ENCODE measurements at places on chromosomes 6 and 20.

GRCh38 chr6:13226071-13226470 lies 102.3 kb downstream of the TBC1D7 start:
- DNase-seq, result no peak

GRCh38 chr6:67433124-67433523 lies 1202.0 kb upstream of the ADGRB3 start:
- no peak for DNase-seq

DNA sequence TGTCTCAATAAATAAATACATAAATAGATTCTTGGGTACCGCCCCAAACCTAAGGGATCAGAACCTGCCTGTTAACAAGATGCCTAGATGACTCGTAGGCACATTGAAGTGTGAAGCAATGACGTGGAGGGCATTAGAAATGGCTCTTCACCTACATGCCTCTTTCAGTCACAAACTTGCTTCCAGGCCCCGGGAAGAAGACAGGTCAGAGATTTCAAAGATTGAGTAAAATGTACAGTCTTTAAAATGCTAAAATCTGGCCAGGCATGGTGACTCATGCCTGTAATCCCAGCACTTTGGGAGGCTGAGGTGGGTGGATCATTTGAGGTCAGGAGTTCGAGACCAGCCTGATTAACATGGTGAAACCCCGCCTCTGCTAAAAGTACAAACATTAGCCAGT lies 480.8 kb upstream of the JARID2 start:
- no peak for DNase-seq

DNA sequence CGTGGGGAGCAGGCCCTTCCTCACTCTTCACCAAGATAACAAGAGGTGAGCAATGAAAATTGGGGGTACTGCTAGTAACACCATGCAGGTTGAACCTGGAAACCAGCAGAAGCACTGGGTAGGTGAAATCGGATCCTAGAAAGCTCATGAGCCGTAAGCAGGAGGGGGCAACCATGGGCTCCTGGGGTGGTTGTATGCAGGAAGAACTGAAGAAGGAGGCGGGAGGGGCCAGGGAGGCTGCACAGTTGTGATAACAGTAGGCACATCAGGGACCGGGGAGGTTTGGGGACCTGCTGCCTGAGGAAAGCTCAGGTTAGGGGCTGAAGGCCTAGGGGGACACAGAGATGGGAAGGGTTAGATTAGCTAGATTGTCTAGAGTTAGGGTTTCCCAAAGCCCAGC lies 5.6 kb upstream of the LY6G5C start:
- no peak for DNase-seq

GRCh38 chr6:167795321-167795811 lies 31.3 kb upstream of the AFDN start:
- DNase-seq, result no peak

- DNase-seq, result no peak
Observed at GRCh38 chr6:35293681-35294080, 3.9 kb upstream of the DEF6 start.

DNA sequence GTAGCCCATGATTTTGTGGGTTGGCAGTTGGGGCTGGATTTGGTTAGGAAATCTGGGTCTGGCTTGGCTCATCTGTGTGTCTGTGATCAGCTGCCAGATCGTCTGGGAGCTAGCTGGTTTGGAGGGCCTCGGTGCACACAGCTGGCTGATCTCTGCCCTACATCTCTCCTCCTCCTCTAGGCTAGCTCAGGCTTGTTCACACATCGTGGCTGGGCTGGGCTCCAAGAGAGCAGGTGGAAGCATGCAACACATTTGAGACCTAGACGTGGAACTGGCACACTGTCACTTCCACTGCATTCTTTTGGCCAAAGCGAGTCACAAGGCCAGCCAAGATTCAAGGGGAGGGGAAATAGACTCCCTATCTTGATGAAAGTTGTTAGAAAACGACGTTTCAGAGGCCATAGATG lies 15.9 kb downstream of the NDUFAF5 start:
- no peak for DNase-seq

DNA sequence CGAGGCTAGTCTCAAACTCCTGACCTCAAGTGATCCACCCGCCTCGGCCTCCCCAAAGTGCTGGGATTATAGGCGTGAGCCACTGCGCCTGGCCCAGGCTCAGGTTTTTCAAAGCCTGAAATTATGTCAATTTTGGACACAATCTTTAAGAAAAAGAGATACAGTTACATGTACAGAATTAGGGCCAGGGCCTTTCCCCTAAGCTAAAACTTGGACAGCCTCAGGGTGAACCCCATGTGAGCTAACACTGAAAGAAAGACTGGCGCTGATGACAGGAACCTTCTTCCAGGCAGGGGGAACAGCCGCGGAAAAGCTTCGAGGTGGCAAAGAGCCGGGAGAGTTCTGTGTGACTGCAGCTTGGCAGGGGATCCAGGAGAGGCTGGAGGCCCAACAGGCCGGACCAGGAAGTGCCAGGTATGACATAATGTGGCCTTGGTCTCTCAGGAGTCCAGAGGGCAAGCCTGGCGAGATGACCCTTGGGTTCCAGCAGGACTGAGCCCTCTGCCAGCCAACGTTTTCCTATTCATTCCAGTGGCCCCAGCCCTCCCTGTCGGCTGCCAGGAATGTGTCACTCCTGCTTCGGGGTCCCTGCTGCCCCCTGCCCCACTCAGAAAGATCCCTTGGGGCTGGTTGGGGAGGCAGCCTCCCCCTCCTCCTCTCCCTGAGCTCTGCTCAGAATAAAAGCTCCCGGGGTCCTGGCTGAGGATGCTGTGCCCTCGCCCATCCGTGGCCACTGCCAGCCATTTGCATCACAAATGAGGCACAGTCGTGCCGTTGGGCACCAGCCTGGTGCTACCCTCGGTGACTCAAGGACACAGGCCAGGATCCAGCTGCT lies 37.3 kb downstream of the RBM38 start:
- no peak for DNase-seq

GRCh38 chr20:2331901-2332565 lies 36.2 kb downstream of the TGM3 start:
- DNase-seq, result no peak

DNA sequence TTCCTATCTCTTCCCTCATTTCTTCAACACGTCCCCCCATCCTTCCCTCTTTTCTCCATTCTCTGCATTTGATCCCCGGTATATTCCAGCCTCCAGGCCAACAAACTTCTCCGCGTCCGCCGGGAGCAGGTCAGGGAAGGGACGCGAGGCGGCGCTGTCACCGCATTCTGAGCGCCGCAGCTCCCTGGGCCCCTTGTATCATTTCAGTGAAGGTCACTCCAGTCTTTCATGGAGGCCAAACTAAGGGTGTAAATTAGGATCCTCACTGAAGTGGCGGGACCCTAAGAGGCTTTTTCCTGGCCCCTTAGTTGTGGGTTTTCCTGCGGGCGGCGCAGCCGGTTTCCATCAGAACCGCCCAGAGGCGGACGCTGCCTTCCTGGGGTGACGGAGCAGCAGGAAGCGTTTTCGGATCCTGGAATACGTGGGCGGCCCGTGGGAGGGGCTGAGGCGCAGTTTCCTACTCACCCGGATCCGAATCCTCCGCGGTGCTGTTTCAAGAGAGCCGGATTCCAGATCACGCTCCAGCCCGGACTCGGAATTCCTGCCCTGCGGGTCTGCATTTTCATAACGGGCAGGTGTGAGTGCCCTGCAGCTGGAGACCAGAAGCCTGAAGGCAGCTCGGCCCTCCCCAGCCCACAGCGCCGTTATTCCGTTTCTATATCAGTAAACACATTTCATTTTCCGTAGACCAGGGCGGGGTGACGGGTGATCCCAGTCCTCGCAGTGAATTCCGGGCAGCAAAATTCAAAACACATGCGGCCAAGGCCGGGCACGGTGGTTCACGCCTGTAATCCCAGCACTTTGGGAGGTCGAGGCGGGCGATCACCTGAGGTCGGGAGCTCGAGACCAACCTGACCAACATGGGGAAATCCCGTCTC lies 3.6 kb upstream of the MICA start:
- DNase-seq, result peak; percentile 74

DNA sequence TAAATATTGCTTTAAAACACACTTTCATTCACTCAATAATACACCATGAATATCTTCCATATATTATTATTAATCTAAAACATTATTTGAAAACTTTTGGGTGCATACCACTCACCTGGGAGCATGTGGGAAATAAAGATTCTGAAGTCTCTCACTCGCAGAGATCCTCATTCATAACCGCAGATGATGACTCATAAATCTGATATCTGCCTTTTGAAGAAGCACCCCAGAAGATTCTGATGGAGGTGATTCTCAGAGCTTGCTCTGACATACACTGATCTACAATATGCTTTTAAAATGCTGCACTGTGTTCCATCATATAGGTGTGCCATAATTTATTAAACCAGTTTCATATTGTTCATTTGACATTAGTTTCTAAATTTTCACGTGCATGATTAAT lies 135.0 kb upstream of the SGK1 start:
- DNase-seq, result no peak

DNA sequence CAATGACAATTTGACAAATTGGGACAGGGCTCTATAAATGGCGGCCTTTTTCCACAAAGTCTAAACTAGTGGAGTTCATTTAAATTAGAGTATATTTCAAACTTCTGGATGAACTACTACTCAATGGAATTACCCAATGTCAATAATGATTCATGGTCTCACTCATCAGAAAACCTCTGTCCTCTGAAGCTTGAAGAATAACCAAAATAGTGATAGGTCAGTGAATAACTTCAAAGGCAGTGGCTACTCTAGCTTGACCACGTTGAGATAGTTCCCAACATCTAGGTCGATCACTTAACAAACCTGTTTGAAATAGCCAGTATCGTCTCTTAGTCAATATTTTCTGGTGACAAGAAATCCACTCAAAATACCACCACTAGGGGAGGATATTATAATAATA lies 197.6 kb downstream of the HDGFL1 start:
- no peak for DNase-seq

GRCh38 chr6:129651291-129651691 lies 58.7 kb downstream of the ARHGAP18 start:
- DNase-seq, result no peak

DNA sequence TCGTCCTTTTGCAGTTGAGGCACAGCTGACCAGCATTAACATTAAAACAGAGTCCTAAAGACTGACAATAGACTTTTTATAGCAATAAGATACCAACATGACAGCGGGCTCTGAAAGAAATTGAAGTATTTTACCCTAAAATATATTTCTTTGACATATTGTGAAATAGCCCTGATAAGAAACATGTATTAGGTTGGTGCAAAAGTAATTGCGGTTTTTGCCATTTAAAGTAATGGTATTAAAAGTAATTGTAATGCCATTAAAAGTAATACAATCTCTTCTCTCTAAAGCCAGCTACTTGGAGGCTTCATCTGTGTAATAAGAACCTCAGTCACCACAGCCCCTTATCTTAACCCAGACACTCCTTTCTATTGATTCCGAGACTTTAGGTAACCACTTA lies 394.6 kb downstream of the PREX1 start:
- DNase-seq, result no peak

DNA sequence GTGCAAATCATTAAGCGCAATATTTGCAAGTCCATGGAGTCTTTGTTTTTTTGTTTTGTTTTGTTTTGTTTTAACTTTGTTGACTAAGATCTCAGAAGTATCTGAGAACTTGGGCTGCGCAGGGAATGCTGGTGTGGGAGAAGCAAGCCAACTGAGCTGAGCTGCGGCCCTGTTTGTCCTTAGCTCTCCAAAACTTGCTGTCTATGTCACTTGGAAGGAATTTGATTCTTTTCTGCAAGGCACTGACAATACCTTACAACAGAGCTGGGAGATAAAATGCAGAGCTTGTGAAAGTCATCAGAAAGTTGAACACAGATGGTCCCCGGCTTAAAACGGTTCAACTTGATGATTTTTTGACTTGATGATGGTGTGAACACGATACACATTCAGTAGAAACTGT lies 5.4 kb downstream of the SLC22A23 start:
- DNase-seq, result no peak

DNA sequence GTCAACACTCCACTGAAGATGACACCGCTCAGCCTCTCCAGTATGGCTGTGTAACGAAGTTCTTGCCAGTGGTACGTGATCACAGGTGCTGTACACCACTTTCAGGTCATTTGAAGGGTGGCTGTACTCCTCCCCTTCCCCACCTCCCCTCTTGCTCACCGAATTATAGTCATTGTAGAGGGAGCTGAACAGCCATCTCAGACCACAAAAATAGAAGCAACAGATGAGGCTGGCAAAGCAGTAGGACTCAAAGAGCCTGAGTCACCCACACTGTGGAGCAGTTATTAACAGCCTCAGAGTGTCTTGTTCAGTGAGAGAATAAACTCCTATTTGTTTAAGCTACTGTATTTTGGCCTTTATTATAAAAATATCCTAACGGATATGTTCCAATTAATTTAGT lies 192.5 kb upstream of the MCHR2 start:
- no peak for DNase-seq

DNA sequence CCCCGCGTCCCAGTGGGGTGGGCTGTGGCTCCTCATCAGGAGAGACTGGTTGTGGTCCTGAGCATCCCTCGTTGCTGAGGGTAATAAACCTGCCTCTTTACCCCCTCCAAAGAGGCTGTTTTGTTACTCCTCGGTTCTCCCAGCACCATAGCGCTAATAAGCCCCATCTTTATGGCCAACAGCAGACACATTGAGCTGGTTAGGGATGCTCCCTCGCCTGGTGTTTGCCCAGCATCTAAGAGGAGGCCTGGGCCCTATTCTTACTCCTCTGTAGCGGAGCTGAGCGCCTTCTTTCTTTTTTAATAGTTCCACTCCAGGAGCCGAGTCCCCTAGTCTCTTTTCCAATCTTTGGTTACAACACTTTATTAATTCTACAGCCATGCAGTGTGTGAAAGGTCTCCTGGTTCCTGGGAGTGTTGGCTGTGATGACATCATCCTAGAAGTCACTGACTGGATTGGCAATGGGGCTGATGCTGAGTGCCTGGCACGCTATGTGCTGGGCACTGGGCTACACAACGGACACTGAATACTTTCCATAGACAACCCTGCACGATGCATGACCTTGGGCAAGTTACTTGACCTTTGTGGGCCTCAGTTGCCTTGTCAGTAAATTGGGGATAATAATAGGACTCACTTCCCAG lies 50.6 kb upstream of the CCDC167 start:
- DNase-seq, result no peak

- no peak for DNase-seq
Observed at GRCh38 chr6:39752835-39753724, 27.9 kb upstream of the KIF6 start.

DNA sequence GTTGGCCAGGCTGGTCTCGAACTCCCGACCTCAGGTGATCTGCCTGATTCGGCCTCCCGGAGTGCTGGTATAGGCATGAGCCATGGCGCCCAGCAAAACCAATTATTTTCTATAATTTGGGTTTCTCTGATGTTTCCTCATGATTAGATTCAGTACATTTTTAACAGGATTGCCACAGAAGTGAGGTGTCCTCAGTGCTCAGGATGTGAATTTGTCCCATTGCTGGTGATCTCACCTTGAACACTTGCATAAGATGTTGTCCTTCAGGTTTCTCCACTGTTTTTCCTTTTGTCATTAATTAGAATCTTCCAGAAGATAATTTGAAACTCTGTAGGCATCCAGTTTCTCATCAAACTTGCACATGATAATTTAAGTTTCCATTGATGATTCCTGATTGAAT lies 45.4 kb upstream of the RPL7L1 start:
- DNase-seq, result no peak

- DNase-seq, result no peak
Observed at GRCh38 chr20:43458422-43458924, 777 bp downstream of the SRSF6 start.

GRCh38 chr6:161941565-161941964 lies 667.7 kb upstream of the AGPAT4 start:
- no peak for DNase-seq

GRCh38 chr6:133953634-133954415 lies 801 bp downstream of the TBPL1 start:
- DNase-seq, result no peak

- no peak for DNase-seq
Observed at GRCh38 chr6:18406955-18407749, 20.0 kb downstream of the RNF144B start.

Measured in nephron progenitor cell (in vitro differentiated cells).